ENCODE measurements at places on chromosomes 1 and 21.

DNA sequence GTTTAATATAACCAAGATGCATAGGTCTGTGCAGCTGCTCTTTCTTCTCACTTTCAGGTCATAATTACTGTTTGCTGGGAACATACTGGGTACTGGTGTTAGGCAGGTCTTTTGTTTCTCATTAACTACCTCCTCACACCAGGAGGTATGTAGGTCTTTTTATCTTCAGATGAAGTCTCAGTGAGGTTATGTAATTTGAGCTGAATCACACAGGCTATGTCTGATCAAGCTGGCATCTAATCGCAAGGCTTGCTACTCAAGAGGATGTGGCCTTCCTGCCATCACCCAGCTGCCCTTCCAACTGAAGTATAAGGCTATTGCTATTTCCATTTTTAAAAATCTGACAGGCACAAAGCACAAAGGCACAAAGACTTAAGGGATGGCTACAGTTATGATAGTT lies 96.4 kb downstream of the RUNX1 start:
- no peak for DNase-seq

GRCh38 chr1:217369996-217370551 lies 260.8 kb downstream of the GPATCH2 start:
- no peak for DNase-seq

- no peak for DNase-seq
Measured at GRCh38 chr1:54220004-54220811, 20.2 kb downstream of the MRPL37 start.

GRCh38 chr1:113858418-113858817 lies 13.1 kb downstream of the PTPN22 start:
- no peak for DNase-seq

DNA sequence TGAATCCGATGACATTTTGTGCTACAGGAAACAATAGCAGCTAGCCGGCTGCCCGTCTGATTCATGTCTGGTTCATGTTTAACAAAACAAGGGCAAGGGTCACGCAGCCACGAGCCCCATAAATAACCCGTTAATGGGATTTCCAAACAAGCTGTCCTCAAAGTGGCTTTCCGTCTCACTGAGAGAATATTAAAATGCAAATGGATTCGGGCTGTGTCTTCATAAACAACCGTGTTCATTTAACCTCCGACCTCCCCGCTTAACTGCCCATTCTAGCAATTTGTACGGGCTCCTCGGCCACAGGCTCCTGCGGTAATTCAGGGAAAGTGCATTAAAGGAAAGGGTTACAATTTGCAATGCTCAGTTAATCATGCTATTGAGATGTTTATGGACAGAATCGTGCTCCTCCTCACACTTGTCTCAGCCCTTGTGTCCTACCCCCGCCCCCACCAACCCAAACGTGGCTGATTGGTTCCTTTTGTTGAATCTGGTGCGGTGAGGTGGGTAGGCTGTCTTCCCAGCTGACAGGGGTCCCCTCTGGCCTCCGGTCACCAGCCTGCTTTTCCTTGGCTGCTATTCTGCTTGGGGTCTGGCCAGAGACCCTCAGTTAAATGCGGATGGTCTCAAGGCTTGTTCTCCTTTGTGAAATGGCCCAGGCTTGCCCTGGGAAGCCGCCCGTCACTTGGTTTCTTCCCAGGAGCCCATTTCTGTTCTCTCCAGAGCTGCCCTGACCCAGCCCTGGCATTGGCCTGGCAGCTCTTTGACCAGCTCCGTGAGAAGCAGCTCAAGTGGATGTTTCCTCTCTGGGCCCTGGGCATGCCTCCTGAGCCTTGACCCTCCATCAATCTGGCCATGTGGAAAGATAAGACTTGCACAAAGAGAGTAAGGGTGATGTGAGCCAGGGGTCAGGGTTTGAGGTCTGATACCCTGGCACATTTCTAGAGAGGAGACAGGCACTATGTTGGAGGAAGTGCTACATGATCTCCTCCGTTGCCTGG lies 200.7 kb upstream of the POU3F1 start:
- DNase-seq = no peak

DNA sequence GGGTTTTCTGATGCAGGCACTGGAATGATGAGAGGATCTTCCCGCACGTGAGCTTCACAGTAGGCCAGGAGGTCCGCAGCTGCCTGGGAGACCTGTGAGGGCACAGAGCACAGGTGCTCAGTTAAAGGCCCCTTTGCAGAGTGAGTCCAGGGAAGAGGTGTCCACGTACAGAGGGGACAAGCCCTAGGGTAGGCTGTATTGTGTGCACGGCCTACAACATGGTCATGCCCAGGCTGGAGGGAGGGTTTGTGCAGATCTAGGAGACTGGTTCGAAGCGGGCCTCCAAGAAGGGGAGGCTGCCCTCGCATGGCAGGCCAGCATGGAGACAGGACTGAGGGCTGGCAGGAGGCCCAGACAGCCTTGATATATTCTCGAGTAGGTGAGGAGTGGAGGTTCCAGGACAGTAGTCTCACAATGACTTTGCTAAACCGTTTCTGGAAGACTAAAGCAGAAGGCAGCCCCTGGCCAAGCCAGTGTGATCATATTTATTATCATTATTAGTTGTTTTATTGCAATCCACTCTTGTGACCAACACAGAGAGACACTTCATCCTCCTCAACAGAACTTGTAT lies 48.0 kb upstream of the B3GALNT2 start:
- no peak for DNase-seq

DNA sequence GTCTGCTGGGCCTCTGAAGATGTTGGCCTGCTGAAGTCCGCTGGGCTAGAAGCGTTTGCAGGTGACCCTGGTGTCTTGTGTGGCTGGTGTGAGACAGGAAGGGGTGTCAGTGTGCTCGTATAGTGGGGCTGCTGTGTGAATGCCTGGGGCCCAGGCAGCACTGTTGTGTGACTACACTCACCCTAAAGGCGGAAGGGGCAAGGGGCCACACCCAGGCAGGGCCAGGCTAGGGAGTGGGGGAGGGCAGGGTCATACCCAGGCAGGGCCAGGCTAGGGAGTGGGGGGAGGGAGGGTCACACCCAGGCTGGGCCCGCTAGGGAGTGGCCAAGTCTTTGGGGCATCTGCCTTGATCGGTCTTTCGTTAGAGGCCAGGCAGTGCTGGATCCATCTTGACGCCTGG lies 25.0 kb downstream of the PDXK start:
- DNase-seq = no peak

DNA sequence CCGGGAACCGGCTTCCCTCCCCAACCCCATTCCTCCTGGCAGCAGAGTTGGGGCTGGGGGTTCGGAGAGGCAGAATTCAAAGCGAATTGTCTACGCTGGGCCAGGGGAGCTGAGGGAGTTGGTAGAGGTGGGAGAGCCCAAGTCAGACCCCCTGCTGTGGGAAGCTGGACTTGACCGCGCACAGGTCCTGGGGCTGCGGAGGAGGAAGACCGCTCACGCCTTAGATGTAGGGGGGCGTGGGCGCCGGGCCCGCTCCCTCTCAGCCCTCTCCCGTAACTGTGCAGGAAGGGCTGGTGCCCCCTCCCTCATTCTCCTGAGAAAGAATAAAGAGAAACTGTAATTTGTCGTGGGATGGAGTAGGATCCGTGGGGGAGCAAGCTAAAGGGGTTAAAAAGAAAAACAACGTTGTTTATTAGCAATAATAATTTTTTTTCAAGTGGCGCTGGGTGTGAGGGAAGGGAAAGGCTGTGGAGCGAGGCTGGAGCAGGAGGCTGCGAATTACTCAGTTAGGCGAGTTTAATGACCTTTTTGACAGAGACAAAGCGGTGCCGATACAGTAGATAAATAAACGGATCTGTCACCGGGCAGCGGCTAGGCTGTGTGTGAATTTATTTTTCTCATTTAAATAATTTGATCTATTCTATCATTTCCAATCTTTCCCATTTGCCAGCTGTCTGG lies 838 bp upstream of the GRIK3 start:
- DNase-seq = no peak

DNA sequence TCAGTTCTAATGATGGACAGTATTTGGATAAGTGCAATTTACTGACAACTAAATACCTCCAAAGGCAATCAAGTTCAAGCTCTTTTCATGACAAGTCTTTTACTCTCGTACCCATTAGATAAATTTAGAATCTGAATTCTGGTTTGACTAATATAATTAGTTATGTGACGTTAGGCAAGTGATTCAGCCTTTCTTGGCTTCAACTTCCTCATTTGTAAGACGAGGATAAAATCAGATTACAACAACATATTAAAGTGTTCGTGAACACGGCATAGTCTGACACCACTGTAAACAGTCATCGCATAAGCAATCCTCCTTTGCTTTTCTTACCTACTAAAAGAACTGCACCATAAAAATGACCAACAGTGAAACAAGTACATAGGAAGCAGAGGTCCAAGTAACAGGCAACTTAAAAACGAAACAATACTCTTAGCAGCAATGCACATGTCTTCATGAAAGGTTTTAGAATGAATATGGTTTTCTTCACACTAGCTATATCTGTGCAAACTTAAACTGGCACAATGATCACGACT lies 25.7 kb downstream of the COA6 start:
- DNase-seq = no peak

GRCh38 chr1:160375788-160376524 lies 9.1 kb downstream of the NHLH1 start:
- DNase-seq = no peak

GRCh38 chr1:60185684-60186083 lies 112.1 kb upstream of the C1orf87 start:
- DNase-seq = no peak

- DNase-seq = no peak
Measured at GRCh38 chr1:221987860-221988520, 246.1 kb upstream of the DUSP10 start.

- no peak for DNase-seq
Measured at GRCh38 chr1:30538226-30538992, 185.0 kb downstream of the MATN1 start.

DNA sequence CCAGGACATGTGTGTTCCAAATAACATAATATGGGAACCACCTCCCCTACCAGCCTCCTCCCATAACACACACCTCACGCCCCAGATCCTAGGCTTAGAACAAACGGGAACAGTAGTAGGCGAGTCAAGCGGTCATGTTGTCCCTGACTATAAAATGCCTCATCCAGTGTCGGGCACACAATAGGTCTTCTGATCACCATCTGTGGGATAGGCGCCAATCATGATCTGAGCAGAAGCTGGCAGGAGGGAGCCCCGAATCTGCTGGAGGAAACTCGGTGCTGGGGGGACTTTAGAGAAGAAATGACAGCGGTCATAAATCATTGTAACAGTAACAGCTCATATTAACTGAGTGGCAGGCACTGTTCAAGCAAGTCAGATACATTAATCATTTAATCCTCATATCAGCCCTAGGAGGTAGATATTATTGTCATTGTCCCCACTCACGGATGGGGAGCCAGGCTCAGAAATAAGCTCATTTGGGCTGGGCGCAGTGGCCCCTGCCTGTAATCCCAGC lies 13.4 kb downstream of the ALPL start:
- no peak for DNase-seq

DNA sequence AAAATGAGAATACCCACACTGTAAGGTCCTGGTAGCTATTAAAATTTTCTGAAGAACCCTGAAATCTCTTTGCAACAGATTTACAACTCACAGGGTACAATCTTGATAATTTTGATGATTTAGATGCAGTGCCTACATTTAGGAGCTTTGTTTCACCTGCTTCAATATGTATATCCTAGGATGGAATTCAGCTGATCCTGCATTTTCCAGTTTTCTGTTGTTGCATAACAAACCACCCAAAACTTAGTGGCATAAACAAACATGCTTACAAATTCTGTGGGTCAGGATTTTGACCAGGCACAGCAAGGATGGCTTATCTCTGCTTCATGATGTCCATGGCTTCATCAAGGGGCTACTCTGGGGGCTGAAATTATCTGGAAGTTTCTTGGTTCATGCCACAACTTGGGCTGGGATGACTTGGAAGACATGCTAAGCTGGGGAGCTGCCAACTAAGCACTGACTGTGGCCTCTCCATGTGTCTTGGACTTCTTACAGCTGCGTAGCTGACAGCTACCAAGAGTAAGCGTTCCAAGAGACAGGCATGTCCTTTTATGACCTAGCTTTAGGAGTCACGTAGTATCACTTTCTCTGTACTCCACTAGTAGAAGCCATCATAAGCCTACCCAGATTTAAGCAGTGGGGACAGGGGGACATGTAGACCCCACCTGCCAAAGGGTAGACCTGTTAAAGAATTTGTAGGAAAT lies 108.5 kb downstream of the CACHD1 start:
- no peak for DNase-seq

DNA sequence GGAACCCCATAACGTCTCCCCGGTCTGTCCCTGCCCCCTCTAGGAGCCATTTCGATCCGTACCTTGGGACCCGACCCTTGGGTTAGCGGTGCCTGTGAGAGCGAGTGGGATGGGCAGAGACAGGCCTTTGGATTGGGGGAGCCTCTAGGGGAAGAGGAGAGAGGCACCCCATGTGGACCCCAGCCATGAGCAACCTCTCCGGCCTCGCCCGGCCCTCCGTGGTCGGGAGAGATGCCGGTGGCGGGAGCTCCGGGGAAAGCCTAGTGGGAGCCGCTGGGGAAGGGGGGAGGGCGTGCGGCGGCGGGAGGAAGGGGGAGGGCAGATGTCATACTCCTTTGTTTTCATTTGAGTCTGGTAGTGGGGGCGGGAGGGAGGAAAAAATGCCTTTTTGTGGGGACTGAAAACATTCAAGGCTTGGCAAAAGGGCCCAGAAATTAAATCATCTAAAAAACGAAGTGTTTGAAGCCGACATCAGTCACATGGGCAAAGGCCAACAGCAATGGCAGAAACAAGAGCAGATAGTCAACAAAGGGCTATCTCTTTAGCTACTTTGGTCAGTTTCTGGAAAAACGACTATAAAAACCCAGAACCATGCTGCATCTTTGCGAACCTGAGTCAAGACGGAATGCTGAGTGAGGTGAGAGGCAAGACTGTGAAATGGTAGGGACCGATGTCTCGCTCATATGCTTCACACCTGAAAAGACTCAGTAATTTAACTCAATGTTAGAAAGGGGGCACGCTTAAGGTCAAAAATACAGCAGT lies 758 bp downstream of the PTBP2 start:
- DNase-seq = peak; percentile 86

- no peak for DNase-seq
Measured at GRCh38 chr1:6235296-6235677, 477 bp downstream of the ICMT start.

GRCh38 chr1:74161497-74161896 lies 36.5 kb downstream of the LRRIQ3 start:
- no peak for DNase-seq

- peak; percentile 5 for DNase-seq
Measured at GRCh38 chr1:41655632-41656031, 171.1 kb upstream of the EDN2 start.

- no peak for DNase-seq
Measured at GRCh38 chr1:8862528-8862927, 16.0 kb downstream of the ENO1 start.

GRCh38 chr1:1778663-1779319 lies 521 bp upstream of the NADK start:
- peak; percentile 66 for DNase-seq

DNA sequence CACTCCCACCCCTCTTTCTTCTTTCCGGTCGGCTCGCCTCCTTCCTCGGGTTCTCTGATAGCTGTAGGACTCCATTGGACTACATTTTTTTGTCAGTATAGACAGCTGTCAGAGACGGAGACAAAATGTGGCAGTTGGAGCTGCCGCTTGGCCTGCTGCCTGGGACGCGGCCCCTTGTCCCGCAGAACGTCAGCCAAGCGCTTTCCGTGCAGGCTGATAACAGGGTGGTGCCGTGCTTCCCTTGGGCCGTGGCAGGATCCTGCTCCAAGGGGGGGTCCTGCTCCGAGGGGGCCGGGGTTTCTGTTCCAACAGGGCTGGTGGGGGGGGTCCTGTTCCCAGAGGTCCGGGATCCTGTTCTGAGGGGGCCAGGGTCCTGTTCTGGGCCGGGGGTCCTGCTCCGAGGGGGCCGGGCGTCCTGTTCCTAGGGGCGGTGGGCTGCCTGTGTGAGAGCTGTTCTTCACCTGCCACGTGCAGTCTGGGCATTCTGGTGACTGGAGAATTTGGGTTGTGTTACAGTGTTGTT lies 4.9 kb downstream of the SKI start:
- DNase-seq = peak; percentile 47

GRCh38 chr1:164673584-164674214 lies 114.7 kb downstream of the PBX1 start:
- DNase-seq = no peak
